ENCODE measurements at places on chromosomes 13 and 19.

DNA sequence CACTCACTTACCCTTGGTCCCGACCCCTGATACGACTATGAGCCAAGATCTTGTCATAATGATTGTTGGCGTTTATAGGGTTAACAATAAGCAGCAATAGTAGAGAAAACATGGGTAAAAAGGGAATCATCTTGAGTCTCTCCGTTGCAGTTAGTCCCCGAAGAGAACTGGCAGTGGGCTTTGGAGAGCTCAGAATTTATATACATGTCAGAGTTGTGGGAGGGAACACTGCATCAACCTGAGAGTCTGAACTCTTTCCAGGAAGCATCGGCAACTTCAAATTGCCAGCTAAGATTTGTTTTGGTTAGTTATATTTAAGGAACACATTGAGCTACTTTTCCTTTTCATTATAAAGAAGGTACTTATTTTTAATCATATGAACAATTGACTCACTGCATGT, at the start of gene POSTN:
Gene POSTN (minus strand): TSS at position 172 of the 400 bp plus-strand sequence. CDS start 42 bp downstream, at position 130.
- DNase-seq: no peak

- no peak for DNase-seq
Observed at GRCh38 chr13:73365252-73365651, 306.4 kb downstream of the KLF5 start.

DNA sequence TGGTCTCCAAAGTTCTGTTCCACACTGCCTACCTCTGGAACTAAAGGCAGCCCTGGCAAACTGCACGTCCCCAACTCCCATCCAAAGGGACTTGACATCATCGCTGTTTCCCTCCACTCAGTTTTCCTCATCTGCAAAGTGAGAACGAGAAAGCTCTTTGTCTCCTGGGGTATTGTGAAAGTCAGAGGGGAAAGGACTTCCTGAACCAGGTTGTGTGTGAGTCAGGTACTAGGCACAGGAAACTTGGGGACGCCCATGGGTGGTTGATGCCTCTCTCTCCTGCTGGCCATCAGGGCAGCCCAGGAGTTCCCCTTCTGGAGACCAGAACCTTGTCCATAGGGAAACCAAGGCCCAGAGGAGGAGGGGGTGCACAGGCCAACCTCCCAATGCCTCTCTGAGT, 4.7 kb downstream of the CRLF1 start:
- DNase-seq: no peak

DNA sequence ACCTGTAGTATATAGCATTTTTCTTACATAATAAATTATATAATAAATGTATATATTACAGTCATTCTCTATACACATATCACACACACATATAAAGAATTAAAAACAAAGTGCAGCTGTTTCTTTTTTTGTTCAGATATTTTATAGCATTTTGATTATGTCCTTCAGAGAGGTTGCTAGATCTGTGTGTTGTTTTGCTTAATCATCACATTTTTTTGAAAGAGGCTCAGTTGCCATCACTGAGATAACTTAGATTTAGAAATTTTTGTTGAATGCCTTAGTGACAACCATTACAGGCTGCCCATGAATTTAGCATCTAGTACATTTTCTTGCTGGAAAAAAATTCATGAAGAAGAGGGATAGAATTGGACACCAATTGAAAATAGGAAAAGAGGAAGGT, 545.2 kb upstream of the PCDH9 start:
- no peak for DNase-seq

DNA sequence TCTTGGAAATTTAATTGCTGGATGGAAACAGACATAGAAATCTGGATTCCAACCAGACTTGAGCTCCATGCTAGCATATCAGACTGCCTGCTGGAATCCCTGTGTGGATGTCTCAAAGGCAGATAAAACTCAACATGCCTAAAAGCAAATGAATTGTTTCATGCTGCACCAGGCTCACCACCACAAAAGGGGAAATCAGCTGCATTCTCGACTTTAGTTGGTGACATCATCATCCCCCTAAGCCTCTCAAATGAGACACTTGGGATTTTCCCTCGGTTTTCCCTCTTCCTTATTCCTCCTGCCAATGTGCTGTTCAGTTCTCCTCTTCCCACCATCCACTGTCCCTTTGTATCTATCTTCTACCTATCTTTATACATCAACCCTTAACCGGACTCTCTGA, 134.3 kb downstream of the ZDHHC20 start:
- DNase-seq: no peak

GRCh38 chr13:113152984-113153809, 5.3 kb upstream of the PROZ start:
- no peak for DNase-seq

- no peak for DNase-seq
Observed at GRCh38 chr13:67267136-67267535, 37.0 kb upstream of the PCDH9 start.

DNA sequence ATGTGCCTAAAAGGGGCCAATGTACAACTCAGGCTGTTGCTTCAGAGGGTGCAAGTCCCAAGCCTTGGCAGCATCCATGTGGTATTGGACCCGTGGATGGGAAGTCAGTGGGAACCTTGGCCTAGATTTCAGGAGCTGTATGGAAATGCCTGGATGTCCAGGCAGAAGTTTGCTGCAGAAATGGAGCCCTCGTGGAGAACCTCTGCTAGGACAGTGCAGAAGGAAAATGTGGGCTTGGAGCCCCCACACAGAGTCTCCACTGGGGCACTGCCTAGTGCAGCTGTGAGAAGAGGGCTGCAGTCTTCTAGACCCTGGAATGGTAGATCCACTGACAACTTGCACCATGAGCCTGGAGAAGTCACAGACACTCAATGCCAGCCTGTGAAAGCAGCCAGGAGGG, 28.5 kb downstream of the GPC5 start:
- DNase-seq: no peak

DNA sequence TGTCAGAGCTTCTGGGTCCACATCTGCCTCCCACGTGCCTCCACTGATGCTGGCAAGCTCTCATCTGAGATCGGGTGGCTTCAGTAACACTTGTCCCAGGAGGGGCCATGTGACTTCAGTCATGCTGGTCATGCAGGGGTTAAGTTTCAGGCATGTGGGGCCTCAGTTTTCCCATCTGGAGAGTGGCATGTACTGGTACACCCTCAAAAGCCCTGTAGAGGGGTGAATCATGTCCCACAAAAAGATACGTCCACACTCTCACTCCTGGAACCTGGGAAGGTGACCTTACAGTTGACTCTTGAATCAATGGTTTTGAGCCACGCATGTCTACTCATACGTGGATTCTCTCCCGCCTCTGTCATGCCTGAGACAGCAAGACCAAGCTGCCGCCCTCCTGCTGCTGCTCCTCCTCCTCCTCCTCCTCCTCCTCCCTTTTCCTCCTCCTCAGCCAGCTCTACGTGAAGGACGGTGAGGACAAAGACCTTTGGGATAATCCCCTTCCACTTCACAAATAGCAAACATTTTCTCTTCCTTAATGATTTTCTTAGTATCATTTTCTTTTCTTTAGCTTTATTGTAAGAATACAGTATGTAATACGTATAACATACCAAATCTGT, 53.7 kb downstream of the COMP start:
- DNase-seq: no peak
